Ecto neural progenitor cell (in vitro differentiated cells): ENCODE measurements at places on chromosomes 1 and 21.

GRCh38 chr1:246790364-246790763 is 66.2 kb downstream of the SCCPDH start:
- DNase-seq = no peak

DNA sequence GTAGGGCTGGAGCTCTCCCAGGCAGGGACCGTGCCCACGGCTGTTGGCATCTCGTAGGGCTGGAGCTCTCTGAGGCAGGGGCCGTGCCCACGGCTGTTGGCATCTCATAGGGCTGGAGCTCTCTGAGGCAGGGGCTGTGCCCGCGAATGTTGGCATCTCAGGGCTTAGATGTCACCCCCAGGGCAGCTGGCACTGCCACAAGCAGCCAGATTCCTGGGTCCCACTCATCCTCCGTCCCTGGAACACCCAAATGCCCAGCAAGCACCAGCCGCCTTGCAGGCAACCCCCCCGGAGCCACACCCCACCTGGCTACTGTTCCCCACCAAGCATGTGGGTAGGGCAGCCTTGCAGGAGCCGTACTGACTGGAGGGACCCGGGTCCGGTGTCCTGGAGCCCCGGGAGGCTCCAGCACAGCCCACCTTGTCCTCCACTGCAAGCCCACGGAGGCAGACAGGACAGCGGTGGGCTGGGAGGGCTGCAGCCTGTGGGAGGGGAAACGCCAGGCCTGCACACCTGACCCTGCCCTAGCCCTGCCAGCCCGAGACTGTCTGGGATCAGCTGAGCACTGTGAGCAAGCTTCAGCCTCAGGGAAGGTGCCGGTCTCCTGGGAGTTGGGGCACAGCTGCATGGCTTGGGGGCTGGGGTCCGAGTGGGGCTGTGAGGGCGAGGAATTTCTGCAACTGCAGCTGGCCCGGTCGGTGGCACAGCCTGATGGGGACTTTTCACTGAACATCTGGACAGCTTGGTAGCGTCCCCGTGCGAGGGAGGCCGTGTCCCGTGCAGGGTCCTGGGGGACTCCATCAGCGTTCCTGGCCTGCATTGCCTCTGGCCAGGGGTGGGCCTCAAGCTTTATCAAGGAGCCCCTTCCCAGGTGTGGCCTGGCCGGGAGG is 53.6 kb downstream of the COL18A1 start:
- no peak for DNase-seq

DNA sequence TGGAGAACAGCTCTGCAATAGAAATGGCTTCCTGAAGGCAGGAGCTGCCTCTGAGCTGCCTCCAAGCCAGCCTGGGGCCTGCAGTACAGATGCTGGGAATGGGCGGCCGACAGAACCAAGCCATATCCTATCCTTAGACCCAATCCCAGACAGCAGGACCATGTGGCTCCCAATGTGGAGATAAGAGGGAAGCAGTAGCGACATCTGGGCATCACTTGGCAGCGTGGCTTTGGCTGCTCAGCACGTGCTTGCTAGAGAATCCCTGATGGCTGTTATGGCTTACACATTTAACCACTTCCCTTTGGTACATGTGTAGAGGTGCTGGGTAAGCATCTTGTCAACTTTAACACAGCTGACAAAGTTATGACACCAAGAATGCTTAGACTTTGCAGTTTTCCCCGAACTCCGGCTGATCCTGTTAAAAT is 87.7 kb downstream of the MAN1C1 start:
- no peak for DNase-seq

GRCh38 chr1:178774263-178774662 is 49.2 kb downstream of the RALGPS2 start:
- DNase-seq = no peak
